ENCODE measurements at places on chromosomes 5 and 9. TPM values are rescaled to one million over a fixed set of nuclear protein-coding genes. Genes with fewer than 3 reads are reported as not detected.

The DNM1 gene
- 204 TPM for polyA plus RNA-seq

DNA sequence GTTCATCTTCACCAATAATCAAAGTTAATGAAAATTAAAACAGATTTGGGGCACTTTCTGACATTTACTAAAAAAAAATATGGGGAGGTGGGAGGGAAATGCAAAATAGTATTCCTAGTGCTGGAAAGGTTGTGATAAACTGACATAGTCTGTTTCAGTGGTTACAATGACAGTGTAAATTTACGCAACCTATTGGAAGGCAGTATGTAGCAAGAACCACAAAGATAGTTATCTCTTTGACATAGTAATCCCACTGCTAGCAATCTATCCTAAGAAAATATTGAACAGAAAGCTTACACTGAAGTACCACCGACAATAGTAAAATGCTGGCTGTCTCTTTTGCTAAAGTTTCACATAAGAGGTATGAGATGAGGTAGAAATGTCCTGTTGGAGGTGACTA lies 15.1 kb upstream of the EPB41L4B start:
- no peak for DNase-seq

DNA sequence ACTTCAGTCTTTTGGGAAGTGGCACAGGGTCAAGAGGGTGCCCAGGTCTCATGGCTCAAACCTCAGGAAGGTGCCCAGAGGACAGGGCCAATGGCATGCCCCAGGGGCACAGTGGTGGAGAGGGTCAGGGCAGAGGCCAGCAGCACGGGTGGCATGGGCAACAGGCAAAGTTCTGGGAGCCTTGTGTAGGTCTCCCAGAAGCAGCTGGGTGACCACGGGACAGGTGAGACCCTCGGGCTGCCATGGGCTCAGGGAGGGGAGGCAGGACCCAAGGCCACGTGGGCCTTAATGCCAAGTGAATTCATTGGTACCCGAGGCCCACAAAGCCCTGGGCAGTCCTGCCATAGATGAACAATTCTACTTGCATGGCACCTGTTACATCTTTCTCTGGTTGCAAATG lies 72.4 kb upstream of the ADAMTS2 start:
- no peak for DNase-seq

- no peak for DNase-seq
Observed at GRCh38 chr5:119010206-119010605, 21.9 kb upstream of the DTWD2 start.

- DNase-seq, result no peak
Observed at GRCh38 chr5:120017513-120017912, 388.2 kb downstream of the FAM170A start.

DNA sequence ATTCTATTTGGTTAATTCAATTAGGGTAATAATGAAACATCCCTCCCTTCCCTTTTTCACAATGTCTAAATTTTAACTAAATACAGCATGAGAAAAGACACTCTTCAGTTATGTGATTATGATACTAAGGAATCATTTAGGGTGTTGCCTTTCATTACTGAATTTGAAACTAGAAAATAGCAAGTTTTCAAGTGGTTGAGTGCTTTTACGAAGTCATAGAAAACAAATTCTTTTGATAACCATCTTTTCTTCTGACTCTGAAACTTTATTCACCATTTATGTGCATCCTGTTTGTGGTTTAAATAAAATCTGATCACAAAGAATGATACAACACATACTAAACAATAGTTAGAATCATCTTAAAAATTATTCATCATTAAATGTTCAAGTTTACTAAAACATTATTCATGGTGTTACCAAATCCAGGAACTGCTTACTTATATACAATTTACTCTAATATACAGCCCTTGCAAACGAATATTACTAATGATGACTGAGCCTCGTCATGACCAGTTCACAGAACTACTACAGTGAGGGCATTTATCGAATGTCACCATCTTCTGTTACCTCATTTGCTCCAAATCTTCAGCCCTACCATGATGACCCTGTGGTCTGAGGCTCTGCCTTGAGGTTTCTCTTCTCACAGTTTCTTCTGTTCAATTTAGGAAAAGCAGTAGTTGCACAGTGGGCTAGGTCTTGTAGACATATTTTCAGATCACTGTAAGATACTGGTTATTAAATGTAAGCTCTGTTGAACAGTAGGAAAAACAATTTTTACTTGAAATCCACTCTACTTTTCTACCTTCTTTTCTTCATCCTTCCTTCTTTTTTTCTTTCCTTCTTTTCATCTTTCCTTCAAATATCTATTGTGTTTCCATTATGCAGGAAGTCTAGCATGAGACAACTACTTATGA lies 18.3 kb upstream of the IL9 start:
- DNase-seq, result no peak

DNA sequence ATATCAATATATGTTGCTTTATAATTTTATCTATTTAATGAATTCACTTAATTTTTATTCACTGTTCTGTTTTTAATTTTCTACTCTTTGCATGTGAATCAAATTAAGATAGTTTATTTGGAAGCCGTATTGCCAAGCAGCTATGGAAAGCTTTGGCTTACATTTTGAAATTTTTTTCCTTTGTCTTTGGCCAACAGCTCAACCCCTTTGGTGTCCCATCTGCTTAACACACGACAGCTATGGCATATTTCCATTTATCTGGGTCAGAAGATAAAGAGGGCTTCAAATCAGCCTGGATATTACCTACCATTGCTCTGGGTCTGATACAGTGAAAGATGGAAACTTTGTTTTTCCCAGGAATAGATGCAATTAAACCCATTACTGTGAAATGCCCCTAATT lies 201.0 kb downstream of the WDR70 start:
- no peak for DNase-seq

DNA sequence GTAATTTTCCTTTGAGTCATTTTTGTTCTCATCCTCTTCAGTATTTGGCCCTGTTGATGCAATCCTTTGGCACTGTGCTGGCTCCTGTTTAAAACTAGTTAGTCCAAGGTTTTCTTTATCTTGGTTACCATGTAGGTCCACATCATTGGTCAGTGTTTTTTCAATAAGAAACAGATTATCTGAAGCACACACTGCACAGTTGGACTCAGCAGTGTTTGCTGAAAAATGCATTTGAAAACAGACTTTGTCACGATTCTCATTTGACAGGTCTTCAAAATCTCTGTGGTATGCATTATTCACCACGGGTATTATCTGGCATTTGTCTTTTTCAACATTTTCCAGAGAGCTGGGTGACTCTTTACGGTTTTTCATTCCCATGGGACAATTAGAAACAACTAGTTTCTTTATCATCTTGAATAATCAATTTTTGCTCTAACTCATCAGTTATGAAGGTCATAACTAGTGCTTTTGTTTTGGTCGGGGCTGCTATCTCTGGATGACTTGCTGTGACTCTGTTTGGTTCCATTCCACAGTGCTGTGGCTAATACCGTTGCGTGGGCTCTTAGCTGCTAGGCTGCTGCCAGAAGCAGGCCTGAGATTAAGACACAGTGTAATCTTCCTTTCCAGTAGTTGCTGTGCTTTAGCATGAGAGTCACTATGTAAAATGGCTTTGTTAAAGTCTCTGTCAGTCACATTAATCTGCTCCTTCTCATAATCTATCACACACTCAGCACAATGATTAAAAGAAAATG lies 36.2 kb downstream of the NUDT12 start:
- no peak for DNase-seq

All from left renal pelvis (tissue), 4 donors.